ENCODE measurements at places on chromosomes 5 and 9.

DNA sequence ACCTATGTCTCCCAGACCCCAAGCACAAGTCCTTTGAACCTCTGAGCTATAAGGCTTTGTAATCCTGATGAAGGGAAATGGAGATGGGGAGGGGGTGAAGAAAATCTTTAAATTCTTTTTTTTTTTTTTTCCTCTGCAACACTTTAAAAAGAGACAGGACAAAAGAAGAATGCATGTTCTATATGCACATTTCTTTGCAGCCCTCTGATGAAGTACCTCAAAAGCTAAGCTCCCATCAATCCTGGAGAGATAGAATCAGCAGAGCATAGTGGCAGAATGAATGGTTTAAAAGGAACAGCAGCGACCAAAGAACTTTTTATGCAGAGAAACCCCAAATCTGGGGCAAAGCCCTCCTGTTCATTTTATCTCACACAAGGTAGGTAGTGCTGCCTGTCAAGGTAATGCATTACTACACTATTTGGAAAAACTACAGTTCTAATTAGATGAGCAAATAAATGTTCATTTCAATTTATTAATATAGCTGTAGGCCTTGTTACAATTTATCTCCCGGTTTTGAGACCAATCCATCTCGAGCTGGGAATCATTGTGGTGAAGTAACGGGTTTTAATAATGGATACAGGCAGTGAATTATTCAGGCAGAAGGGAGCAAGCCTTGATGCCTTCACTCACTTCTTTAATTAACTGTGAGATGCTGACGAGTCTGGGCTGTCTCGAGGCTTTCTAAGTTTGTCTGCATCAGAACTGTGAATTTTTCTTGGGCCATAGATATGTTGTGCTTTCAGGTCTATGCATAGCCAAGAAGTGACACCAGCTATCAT lies 173.5 kb upstream of the ZNF608 start:
- DNase-seq: no peak

GRCh38 chr5:175867587-175868347 lies 3.6 kb upstream of the CPLX2 start:
- no peak for DNase-seq

- no peak for DNase-seq
These were observed 128.4 kb downstream of the SNX18 start for GRCh38 chr5:54645882-54646355.

DNA sequence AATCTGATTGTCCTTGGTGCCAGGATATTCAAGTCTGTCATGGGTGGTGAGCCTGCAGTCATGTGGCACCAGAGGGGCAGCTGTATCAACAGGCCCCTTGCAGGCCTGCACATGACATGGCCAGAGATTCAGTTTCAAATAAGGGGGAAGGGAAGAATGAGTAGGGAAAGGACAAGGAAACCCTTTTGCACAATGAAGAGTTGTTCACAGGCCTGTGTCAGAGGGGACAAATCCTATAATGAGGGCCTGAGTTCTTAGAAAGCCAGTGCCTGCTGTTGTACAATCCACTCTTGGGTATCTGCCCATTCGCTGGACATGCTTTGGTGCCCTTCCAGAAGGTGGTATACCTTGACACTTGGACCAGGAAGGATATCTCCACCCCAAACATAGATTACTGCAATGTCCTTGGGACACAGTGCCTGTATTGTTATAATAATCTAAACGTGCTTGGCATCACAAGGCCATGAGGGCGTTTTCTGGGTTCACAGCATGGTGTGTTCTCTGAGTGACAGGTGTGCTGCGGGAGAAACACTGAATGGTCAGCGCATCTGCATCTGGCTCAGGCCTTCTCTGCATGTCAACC lies 1.9 kb upstream of the TMEM171 start:
- DNase-seq: no peak

GRCh38 chr9:85541876-85542275 lies 199.9 kb downstream of the AGTPBP1 start:
- DNase-seq: no peak

DNA sequence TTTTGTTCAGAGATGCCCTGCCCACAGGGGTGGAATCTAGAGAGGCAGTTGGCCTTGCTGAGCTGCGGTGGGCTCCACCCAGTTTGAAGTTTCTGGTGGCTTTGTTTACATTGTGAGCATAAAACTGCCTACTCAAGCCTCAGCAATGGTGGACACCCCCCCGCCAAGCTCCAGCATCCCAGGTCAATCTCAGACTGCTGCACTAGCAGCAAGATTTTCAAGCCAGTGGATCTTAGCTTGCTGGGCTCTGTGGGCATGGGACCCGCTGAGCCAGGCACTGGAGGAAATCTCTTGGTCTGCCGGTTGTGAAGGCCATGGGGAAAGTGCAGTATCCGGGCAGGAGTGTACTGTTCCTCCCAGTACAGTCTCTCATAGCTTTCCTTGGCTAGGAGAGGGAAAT lies 55.5 kb downstream of the MINAR2 start:
- no peak for DNase-seq

GRCh38 chr5:140147460-140147859 lies 21.7 kb downstream of the IGIP start:
- no peak for DNase-seq

DNA sequence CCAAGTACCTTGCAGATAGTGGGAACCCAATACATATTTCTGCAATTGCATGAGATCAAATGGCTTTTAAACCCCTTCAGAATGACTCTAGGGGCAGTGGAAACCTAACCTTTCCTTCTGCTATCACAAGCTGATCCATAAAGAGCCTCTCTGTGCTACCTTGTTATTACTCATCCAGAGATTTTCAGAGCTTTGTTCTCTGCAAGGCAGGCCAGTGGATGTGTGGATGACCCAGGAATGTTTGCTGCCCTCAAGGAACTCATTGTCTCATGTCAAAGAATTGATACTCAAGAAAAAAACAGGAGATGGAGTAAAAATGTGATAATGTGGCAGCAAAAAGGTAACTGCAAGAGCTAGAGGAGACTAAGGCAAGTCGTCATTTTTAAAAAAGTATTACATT lies 164.1 kb downstream of the HMHB1 start:
- DNase-seq: no peak

DNA sequence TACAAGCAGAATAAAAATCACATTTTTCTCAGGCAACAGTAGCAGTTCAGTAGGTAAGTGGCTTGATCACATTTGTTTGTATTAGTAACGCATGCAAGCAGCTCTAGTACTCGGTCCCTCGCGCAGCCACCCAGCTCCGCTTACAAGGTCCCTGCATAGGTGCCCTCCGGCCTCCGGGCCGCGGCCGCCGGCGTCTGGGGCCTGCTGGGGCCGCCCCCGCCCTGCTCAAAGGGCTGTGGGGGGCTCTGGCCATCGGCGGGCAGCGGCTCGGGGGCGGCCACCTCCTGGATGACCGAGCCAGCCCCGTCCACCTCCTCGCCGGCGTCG lies 50.2 kb upstream of the UBAC1 start:
- DNase-seq: no peak

- DNase-seq: no peak
These were observed 39.6 kb downstream of the C5orf15 start for GRCh38 chr5:133928587-133929393.

- no peak for DNase-seq
These were observed 5.8 kb upstream of the ISL1 start for GRCh38 chr5:51377151-51378060.

DNA sequence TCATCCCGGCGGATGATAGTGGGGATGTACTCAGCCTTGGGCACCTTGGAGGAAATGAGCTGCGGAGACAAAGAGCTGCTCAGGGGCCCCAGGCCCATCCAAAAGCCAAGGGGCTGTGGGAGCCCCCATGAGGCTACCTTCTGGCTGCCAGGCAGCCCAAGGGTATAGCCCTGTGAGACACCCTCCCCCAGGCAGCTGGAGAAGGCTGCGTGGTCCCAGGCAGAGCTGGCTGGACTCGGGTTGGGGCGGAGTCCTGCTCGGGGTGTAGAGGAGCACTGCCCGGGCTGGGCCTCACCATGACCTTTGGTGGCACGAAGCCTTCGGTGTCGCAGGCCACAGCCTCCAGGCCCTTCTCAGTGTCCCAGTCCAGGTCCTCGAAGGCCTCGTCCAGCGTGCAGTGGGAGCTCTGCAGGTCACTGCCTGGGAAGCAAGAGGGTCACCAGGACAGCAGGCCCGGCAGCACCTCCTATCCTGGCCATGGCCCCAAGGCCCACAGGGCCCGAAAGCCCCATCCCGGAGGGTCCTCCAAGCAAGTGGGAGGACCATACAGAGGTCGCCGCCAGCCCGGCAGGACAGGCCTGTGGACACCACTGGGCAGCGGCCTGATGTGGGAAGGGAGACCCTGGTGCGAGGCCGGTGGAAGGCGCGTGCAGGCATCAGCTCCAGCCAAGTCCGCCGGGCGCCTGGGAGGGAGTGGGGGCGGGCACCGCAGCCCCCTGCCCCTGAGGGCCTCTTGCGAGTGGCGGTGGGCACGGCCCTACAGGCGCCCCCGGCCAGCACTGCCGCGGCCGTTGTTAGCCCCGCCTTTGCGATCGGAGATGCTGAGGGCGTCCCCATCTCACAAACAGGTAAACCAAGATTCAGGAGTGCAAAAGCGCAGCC lies 6.1 kb downstream of the NSMF start:
- no peak for DNase-seq

GRCh38 chr5:135194573-135195269 lies 160.7 kb upstream of the PITX1 start:
- DNase-seq: no peak

DNA sequence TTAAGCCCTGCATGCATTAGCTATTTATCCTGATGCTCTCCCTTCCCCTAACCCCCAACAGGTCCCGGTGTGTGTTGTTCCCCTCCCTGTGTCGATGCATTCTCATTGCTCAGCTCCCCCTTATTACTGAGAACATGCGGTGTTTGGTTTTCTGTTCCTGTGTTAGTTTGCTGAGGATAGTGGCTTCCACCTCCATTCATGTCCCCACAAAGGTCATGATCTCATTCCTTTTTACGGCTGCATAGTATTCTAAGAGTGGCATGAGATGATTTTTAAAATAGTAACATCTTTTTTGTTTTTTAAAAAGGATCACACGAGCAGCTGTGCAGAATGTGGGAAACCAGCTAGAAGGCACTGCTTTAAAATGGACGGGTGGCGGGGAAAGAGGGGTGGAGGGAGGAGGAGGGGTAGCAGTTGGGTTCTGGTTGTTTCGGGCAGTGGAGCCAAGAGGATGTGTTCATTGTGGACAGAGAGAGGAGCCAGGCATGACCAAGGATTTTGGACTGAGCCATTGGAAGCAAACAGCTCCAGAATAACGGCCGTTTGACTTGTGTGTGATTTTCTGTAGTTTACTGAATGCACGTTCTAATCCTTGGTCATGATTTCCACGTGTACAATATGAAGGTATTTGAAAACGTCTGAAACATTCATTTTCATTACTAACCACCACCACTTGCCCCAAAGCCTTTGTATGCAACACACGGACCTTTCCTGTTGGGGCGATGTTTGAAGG lies 1.7 kb upstream of the TENT4A start:
- no peak for DNase-seq

DNA sequence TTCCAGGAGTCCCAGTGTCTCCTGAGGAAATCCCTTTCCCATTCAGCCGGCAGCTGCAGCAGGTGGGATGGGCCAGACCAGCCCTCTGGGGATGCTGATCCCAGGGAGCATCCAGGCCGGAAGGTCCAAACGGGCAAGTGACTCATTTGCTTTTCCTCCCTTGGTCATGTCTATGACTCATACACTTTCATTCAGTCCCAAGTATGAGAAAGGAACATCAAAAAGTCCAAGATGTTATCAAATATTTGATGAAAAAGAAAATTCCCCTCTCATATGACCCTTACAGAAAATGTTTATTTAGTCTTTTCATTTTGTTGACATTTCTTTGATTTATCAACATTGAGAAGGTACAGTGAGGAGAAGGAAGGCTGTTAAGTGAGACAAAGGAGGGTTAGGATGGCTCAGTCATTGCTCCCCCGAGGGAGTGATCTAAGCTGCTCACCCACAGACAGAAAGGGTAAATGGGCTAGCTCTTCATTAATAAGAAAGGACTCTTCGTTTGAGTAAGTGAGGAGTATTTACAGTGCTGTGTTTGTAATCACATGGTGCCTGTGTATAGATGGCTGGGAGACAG lies 117.6 kb upstream of the ANKRD55 start:
- DNase-seq: no peak

DNA sequence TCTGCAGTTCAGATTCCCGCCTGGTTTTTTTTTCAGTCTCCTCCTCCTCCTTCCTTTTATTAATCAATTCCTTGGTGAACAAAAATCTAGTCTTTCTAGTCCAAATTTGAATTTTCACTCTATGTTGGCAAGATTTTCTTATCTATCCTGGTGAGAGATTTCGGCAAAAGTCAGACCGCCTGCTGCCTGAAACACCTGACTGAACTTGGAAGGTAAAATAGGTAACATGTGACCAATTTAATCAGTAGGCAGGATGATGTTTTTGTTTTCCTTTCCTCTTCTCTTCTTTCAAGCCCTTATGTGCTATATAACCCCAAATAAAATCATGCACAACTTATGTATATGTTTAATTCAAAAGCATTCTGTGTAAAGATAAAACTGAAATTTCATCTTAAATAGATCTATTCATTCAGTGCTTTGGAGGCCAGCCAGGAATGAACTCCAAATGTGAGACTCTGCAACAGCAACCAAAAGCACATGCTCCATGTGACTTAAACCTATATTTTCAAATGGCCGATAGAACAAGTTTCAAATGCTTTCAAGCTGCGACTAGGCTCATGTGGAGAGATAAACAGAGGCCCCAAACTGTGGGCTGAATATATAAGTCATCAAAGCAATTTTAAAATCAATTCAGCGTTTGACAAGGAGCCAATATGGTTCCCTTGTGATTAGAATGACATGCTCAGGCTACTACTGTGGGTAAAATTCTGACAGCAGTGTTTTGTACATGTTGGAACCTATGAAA lies 100.4 kb upstream of the SEMA6A start:
- DNase-seq: no peak

DNA sequence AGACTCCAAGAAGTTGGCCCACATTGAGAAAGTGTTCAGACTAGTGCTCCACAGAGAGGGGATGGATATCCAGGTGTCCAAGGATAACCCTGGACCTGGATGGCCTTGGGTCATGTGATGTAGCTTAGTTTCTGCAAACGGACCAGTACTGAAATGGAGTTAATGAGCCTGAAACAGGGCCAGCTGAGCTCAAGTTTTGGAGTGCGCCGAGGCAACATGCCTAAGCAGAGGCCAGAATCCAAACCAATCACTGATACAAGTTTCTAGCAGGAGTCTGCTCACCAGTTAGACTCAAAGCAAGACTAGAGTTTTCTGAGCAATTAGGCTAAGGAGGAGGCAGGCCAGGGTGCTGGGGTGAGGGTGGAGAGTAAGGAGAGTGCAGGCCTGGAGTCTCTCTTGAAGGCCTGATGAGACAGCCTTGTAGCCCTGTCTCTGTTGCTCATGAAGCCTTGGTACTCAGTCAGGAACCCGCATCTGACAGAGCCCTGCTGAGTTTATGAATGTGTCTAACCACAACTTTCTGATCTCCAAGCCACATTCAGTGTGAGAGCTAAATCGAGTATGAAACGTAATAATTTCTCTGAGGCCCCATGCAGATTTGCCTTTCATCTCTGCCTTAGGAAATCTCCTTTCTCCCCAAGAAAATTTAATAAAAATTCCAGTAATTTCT lies 68.9 kb upstream of the EQTN start:
- DNase-seq: no peak

- DNase-seq: no peak
These were observed 8.1 kb downstream of the PRDM12 start for GRCh38 chr9:130672466-130672865.
